ENCODE measurements at places on chromosomes 7 and 10.

DNA sequence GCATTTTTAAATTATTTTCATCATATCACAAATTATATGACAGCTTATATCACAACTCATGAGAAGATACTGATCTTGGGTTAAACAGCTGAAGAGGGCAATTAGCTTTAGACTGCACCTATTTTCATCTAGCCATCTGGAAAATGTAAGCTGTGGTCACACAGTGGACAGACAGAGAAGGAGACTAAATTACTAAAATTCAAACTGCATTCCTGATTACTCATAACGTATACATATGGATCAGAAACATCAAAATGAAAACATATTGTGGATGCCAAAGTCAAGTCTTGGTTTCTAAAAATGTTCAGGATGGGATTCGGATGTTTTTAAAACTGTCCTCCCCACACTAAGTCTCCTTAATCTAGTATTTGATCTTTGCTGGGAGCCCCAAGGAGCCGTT lies 6.6 kb downstream of the BBIP1 start:
- no peak for DNase-seq

GRCh38 chr7:88095-88926 lies 104.1 kb upstream of the FAM20C start:
- DNase-seq: no peak

DNA sequence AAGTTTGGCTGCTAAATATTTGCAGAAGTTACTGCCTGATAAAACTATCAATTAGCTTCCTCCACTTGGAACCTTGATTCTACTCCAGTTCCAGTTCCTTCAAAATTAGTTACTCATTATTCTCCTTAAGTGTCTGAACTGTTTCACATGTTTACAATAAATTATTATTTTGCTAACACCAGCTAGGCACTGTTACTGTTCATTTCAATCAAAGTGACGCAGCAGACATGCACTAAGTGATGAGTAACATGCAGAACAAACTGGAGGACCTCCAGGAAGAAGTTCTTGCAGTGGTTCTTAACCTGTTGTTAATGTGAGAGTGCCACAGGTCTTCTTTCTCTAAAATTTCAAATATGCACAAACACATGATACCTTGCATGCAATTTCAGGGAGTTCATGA lies 491.8 kb upstream of the SEMA3A start:
- no peak for DNase-seq

DNA sequence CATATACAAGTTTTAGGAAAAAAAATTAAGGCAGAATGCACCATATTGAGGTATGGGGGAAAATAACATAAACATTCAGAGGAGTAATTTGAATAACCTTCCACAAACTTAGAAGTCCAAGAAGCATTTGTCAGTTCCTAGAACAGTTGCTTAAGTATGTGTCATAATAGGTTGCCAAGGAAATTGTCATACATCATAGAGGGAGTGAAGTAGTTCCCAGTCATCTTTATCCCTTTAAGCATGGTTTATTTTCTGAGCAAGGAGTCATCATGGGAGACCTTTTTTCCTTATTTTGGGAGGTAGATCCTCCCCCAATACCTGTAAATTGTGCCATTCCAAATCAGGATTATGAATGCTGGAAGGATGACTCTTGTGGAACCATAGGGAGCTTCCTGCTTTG lies at the start of gene SSMEM1:
SSMEM1 (plus strand) TSS at position 219 of the 400 bp plus-strand sequence; CDS start at position 270, 51 bp downstream.
- no peak for DNase-seq

- no peak for DNase-seq
These were observed 183.5 kb downstream of the POM121L12 start for GRCh38 chr7:53218730-53219504.

- no peak for DNase-seq
These were observed 19.6 kb upstream of the ADD3 start for GRCh38 chr10:109988212-109988596.

DNA sequence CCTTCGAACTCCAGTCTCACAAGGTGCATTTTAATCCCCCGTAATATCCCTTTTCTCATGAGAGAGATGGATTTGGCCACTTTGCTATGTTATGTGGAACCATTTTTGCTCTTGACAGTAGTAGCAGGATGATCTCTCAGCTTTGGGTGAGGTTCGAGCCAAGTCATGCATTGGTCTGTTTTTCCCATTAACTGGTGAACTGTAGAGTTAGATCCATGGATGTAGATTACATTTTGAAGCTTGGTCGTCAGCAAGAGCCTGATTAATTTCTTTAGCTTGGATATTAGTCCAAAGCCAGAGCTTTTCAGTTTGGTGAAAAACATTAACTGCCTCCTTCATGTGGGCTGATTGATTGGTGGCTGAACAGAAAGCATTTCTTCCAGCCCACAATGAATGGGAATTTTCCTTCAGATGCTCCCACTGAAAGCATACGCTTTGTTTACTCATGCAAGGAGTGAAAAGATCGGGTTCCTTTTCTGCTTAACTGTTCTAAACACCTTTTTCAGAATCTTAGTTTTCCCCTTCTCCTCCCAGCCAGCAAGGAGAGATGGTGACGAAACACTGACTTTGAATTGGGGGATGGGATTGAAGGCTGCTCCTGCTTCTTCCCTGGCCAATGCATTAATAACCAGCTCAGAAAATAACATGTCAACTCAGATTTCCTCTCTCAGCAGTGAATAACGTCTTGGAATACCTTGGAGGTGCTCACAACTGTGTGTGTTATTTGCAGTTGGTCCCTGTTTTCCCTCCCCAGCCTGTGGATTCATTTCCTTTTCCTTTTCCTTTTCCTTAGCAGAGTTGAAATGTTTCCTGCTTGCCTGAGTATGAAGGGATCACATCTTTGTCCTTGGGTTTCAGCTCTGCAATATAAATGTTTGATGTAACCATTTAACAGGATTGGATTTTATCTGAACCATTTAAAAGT lies 351.8 kb upstream of the FZD8 start:
- DNase-seq: no peak

GRCh38 chr10:97222326-97222961 lies 36.7 kb upstream of the SLIT1 start:
- DNase-seq: no peak

Measured in 8988T (cell line).